Kidney (tissue), 22 donors: ENCODE measurements at places on chromosomes 13 and 19.
A peak's percentile ranks its signal among the peaks of the same experiment; 100 is the strongest.

- DNase-seq: no peak
Observed at GRCh38 chr19:49880162-49880869, 2.8 kb downstream of the TBC1D17 start.

GRCh38 chr13:50842990-50843256 is 569 bp downstream of the DLEU7 start:
- DNase-seq: no peak

GRCh38 chr13:22040810-22041364 is 370.0 kb downstream of the FGF9 start:
- no peak for DNase-seq

DNA sequence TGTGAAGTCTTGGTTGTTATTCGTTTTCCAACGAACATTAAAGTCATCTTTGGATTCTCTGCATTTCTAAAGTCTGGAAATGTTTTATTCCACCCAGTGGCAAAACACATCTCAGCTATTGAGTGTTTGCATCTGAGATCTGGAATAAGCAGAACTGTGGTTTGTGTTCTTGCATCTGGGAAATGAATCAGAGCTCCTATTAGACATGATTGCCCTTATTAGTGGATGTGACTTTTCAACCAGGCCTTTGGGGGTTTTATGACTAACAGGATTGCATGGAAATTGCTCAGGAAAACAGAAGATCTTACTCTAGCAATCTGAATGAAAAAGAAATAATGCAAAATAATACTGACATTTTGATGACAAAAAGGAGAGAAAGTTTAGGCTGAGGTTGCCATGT is 488.8 kb downstream of the IRS2 start:
- no peak for DNase-seq

DNA sequence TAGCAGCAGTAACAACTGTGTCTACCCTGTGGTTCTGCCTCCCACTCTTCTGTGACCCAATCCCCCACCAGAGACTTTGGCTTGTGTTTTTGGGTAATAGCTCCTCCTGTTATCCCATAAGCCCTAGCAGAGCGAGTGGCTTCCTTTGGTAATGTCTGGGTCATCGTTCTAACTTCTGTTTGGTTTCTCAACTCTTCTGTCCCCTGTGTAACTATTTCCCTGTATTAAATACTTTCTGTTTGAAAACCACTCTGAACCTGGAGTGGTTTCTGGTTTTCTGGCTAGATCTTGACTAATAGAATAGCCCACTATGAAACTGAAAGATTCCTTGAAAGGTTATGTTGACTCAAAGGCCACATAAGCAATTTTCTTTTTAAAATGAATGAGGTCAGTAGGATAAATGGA is 350.0 kb downstream of the DCT start:
- no peak for DNase-seq

DNA sequence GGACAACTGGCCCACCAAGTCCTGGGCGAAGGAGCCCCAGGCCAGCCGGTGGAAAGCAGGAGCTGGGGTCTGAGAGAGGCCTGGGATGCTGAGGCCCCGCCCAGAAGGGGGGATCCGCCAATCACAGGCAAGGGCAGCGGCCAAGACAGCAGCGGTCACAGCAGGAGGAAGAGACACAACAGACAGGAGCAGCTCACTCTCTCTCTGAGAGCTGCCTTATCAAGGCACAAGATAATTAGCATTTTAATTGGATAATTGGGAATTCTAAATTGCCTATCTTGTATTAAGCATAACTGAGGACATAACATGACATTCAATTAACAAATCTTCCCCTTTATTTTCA is 46.2 kb downstream of the CEBPG start:
- no peak for DNase-seq

GRCh38 chr13:86098511-86098910 is 299.3 kb upstream of the SLITRK6 start:
- no peak for DNase-seq

DNA sequence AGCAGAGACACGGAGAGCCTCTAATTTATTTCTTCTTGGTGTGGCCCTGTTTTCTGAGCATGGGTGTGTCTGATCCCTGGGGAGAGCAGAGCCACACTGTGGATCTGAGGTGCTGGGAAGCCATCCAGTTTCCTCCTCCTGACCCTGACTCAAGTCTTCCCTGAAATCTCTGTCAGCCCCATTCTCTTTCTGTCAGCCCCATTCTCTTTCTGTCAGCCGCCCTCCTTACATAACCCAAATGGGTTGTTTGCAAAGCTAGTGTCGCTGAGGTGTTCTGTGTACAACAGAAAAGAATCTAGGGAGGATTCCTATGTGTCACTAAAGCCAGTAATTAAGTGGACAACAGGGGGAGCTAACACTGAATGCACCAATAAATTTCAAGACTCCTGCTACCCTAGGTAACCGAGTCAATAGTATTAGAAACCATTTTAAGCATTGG is 50.2 kb downstream of the LRCH1 start:
- no peak for DNase-seq

DNA sequence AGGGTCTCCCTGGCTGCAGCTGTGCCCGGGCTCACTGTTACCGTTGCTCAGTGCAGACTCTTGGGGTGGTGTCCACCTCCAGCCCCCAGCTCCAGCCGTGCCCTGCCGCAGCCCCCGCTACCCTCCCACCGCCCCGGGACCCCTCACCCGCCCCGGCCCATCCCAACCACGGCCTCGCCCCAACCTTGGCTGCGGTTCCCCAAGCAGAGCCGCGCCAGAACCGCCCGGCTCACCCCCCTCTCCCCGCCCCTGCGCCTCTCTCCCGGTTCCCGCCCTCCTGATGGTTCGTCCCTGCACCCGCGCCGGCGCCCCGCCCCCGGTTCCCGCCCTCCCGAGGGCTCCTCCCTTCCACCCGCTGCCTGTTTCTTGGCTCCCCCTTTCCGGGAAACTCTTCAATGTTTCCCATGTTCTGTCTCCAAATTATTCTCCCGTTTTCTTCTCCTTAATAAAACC is 40.3 kb downstream of the ANKRD10 start:
- DNase-seq: peak; percentile 89

DNA sequence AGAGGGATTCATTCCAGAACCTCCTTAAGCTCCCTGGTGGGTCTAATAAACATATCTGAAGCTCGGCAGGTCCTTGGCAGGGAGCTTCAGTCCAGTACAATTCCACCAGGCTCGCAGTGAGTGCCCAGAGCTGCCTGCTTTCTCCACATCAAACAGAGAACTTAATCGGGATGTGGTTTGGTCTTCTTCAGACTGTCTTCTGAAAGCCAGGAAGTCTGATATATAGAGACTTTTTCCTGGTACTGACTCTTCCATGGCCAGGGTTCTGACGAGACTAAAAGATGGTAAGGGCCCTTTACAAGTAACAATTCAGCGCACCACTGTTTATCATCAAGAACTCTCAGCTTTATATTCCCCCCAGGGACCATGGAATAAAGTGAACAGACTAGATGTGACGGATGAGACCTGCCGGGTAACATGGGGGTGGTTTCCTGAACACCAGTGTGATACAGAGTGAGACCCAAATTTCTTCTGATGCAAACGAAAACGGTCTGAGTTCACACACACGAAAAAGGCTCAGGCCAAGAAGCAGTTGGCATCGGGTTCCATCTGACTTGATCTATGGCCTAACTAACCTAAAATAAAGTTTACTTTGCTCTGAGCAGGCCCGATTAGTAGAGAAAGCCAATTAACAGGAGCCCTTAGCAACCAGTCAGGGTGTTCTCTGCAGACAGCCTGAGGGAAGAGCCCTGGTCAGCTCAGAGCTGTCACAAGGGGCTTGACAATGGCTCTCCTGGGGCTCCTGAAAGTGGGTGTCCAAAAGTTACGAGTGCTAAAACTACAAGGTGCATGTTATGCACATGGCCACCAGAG is 29.0 kb downstream of the RANBP3 start:
- DNase-seq: no peak

DNA sequence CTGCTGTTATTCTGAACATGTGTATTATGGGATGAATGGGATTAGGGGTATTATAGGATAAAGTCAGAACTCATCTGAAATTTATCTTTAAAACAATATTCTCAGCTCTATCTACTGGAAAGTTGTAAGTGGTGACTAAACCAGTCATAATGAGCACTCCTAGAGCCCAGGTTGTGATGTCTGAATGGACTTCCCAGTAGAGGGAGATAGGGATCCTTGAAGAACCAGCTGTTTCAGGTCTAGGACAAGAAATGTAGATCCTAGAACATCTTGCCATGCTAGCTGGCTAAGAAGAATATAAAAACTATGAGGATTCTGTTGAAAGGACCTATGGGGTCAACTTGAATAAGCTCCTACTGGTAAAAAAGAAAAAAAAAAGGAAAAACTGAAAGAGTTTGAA is 310.8 kb downstream of the SLC7A1 start:
- no peak for DNase-seq
